Fibroblast of skin of back (primary cell): ENCODE measurements at places on chromosomes 16 and 17.

- DNase-seq, result no peak
These were observed 13.1 kb downstream of the HOXB4 start for GRCh38 chr17:48565022-48565554.

GRCh38 chr16:5508371-5508770 lies 410.8 kb upstream of the EEF2KMT start:
- no peak for DNase-seq

GRCh38 chr16:52494145-52494544 lies 52.8 kb downstream of the TOX3 start:
- no peak for DNase-seq

DNA sequence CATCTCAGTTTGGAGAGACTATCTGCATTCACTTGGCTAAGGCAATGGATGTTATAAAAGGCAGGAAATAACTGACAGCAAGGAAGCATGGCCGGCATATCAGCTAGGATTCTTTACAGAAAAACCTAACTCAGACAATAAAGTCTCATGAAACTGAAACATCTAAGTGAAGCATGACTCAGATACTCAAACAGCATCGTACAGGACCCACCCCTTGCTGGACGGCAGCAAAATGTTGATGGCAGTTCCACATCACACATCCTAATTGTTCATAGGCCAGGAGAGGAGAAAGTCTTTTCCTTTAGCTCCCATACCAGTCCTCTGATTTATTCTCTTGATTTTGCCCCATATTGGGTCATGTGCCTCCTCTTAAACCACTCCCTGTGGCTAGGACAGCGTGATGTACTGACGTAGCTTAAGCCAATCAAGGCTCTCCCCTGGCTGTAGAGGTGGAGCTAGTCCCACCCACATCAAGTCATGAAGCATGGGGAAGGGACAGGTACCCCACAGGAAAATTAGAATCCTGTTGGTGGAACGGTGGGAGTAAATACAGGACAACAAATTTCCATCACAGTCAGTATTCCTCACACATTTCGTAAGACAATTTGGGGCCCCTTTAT lies 178.9 kb downstream of the IRX3 start:
- no peak for DNase-seq

DNA sequence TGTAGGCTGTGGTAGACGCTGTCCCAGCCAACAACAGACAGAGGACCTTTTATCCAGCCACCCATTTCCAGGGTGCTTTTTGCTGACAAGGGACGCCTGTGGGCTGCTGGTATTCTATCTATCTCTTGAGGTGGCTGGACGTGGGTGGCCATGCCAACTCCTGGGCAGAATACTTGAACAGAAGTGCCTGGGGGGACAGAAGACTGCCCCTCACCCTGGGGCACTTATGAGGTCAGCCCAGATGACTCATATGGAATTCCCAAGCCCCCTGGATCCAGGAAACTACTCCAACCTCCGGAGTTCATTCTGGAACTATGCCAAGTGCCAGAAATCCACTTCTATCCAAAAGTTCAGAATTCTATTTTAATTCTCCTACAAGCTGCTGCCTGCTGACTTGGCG lies 61.3 kb downstream of the CDRT4 start:
- DNase-seq, result peak; percentile 41

DNA sequence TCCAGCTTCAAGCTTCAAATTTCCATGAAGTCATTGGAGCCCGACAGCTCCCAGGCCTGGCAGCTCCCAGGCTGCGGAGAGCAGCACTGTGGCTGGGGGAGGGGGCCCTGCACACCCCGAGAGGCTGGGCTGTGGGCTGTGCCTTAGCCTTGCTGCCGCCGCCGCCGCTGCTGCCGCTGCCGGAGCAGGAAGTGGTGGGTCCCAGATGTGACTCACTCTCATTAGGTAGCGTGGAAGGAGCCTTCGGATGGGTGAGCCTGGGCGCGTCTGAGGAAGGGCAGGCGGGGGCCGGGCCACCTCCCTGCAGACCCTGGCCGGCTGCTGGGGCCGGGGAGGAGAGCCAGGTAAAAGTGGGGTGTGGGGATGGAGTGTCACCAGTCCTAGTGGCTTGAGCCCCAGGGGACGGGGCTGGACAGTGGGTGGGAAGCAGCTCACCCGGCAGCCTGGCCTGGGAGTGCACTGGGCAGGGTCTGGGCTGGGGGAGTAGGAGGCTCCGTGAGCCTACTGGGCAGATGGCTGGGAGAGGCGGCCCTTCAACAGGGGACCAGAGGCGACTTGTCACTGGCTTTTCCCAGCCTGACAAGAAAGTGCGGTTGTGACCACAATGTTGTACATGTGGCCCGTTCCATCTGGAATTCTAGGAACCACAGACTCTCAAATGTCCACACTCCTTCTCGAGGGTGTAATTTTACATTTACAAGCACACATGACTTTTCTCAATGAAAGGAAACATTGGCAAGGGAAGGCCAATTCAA lies at the start of gene ADCY7:
ADCY7 (plus strand) TSS at position 215 of the 755 bp plus-strand sequence. CDS start 21,629 bp downstream, outside the sequence.
- DNase-seq, result peak; percentile 90

- no peak for DNase-seq
These were observed 13.8 kb upstream of the SP2 start for GRCh38 chr17:47882247-47882646.

- no peak for DNase-seq
These were observed 14.5 kb downstream of the FOXN1 start for GRCh38 chr17:28520687-28521086.

- peak; percentile 69 for DNase-seq
These were observed 417.1 kb downstream of the TMEM114 start for GRCh38 chr16:8173111-8173644.

GRCh38 chr17:37417852-37418251 lies 11.2 kb downstream of the TADA2A start:
- DNase-seq, result peak; percentile 41

- no peak for DNase-seq
These were observed 54.8 kb upstream of the MSI2 start for GRCh38 chr17:57201481-57201880.

GRCh38 chr17:40068584-40068916 lies 5.8 kb downstream of the THRA start:
- no peak for DNase-seq

- no peak for DNase-seq
These were observed 68.2 kb upstream of the ZNF423 start for GRCh38 chr16:49924078-49924477.
